ENCODE measurements at places on chromosomes 3 and 15. TPM values are rescaled to one million over a fixed set of nuclear protein-coding genes. Genes with fewer than 3 reads are reported as not detected.
A peak's percentile ranks its signal among the peaks of the same experiment; 100 is the strongest.

DNA sequence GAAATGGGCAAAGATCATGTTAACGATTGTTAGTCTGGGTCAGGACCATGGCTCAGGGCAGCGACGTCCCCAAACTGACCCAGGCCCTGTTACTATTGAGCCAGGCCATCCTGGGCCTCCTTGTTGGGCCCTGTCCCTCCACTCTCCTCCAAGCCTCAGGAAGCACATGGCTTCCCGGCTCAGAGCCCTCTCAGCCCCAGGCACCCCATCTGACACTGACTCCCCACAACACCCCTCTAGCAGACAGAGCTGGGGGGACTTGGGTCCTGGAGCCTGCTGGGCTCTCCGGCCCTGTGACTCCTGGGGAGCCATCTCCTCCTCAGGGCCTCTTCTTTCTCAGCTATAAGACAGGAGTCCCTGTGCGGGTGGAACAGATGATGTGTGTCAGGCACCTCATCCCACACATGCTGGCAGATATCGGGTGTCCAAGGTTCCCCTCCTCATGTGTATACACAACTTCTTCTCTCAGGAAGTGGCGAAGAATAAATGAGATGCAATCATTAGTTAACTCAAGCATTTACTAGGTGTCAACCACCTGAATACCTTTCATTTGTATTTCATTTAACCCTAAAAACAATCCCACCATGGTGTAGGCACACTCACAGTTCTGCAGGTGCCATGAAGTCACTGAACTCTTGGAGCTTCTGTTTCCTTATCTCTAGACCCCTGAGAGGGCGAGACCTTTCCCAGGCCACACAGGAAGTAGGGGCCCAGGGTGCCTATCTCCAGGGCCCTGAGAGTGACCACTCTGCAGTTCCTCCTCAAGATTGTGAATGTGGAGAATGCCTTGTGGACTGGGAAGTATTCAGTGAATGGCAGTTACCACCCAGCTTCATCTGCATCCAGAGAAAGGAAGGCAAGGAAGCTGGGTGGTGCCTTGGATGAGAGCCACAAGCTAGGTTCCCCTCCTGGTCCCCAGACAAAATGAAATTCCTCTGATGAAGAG is 282.5 kb upstream of the TLE3 start:
- H3K4me3 ChIP-seq, result no peak overlapping the region
- no peaks in the 10 kb centered on the region for H3K27me3 ChIP-seq
- H3K4me1 ChIP-seq, result no peaks in the 10 kb centered on the region
- H3K36me3 ChIP-seq, result no peaks in the 10 kb centered on the region

The MOBP gene
- 2.4 TPM for total RNA-seq

DNA sequence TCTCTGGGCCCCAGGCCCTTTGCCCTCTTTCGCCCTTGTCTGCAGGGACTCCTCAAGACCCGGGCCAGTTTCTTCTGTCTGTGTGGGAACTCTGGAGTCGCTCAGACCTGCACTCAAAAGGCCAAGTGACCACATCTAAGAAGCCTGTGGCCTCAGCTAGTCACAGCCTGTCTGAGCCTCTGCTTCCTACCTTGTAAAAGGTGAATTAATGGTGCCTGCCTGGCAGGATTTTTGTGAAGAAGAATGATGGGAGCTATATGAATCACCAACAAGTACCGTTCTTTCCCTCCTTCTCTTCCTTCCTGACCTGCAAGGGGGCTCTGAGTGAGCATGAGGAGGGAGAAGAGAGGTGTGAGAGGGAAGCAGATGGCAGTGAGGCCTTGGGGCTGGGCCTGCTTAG is 7.5 kb downstream of the PLIN1 start:
- no peak for DNase-seq
- no peaks in the 10 kb centered on the region for H3K36me3 ChIP-seq
- H3K27ac ChIP-seq, result no peak overlapping the region
- H3K4me1 ChIP-seq, result no peaks in the 10 kb centered on the region
- no peaks in the 10 kb centered on the region for H3K27me3 ChIP-seq
- no peak overlapping the region for H3K4me3 ChIP-seq

- no peak for DNase-seq
- no peak overlapping the region for H3K4me3 ChIP-seq
- no peaks in the 10 kb centered on the region for H3K36me3 ChIP-seq
- H3K4me1 ChIP-seq, result no peaks in the 10 kb centered on the region
- H3K27me3 ChIP-seq, result no peaks in the 10 kb centered on the region
Observed at GRCh38 chr3:34571714-34572113, 773.3 kb downstream of the PDCD6IP start.

The SPSB4 gene
- not detected for total RNA-seq

The GP5 gene
- not detected for total RNA-seq

DNA sequence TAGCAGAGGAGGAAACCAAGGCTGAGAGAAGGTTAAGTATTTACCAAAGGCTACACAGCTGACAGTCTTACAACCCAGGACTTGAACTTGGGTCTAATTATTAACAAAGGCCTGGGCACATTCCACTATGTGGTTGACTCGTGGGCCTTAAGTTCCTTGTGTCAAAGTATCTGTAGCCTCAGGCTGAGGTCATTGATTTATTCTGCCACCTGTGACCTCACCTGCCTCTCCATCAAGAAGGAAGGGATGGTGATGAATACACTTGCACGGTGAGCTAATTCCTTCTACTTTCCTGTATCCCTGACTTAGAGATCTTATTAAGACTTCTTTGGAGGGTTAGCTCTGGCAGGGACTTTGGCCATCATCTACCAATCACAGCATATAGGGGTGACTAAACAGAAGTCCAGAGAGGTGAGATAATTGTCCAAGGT is 19.9 kb upstream of the LRRC58 start:
- no peak for DNase-seq
- no peak overlapping the region for H3K4me3 ChIP-seq
- no peaks in the 10 kb centered on the region for H3K36me3 ChIP-seq
- no peak overlapping the region for H3K27ac ChIP-seq
- no peaks in the 10 kb centered on the region for H3K4me1 ChIP-seq
- no peaks in the 10 kb centered on the region for H3K27me3 ChIP-seq

DNA sequence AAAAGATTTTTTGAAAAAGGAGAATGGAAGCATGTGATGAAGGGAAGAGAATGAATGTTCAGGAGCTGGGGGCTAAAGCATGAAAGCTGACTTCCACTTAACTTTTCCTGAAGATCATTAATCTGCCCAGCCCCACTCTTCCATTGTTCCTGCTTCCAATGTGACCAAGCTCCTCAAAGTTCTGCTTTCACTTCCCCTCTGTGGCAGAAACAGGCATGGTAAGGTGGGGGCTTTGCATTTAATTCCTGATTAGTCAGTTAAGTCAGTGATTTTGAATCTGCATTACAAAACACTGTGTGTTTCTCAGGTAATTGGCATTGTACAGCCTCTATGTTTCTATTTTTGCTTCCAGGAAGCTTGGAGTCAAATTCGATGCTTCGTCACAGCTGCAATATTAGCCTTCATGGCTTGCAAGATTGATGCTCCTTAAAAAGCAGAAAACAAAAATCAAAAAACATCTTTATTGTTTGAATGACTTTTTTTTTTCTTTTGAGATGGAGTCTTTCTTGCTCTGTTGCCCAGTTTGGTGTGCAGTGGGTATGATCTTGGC is 7.3 kb upstream of the TM6SF1 start:
- H3K27ac ChIP-seq, result no peak overlapping the region
- H3K4me3 ChIP-seq, result no peak overlapping the region
- no peaks in the 10 kb centered on the region for H3K27me3 ChIP-seq
- no peaks in the 10 kb centered on the region for H3K36me3 ChIP-seq

The EBLN2 gene
- 0.82 TPM for total RNA-seq

GRCh38 chr3:94069194-94069813 is 6.4 kb downstream of the NSUN3 start:
- peaks cover 4% of the 10 kb centered on the region for H3K36me3 ChIP-seq
- DNase-seq, result no peak
- no peak overlapping the region for H3K4me3 ChIP-seq
- no peaks in the 10 kb centered on the region for H3K4me1 ChIP-seq

The KLHL24 gene
- 69.5 TPM for total RNA-seq

DNA sequence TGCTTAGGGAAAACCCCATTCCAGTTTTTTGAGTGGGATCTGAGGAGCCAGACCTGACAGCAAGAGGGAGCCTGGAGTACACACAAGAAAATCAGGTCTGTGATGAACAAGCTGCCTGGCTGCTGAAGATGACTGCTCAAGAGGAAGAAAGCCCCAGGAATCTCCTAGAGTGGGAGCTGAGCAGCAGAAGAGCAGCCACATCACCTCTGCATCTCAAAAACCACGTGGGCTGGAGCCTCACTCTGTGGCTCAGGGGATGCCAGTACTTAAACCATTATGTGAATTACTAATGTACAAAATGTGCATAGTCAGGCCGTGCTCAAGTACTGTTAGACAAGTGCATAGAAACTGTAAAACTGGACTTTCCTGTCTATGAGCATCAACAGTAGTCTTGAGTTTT is 52.4 kb downstream of the SLC9A9 start:
- H3K27ac ChIP-seq, result no peak overlapping the region
- H3K27me3 ChIP-seq, result no peaks in the 10 kb centered on the region
- H3K36me3 ChIP-seq, result no peaks in the 10 kb centered on the region
- H3K4me3 ChIP-seq, result no peak overlapping the region
- no peak for DNase-seq

DNA sequence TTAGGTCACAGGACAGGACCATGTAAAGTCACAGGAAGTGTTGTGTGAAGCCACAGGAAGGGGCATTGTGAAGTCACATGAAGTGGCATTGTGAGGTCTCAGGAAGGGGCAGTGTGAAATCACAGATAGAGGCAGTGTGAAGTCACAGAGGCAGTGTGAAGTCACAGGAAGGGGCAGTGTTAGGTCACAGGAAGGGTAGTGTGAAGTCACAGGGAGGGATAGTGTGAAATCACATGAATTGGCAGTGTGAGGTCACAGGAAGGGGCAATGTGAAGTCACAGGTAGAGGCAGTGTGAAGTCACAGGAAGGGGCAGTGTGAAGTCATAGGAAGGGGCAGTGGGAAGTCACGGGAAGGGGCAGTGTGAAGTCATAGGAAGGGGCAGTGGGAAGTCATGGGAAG is 37.9 kb downstream of the GASK1A start:
- no peak overlapping the region for H3K4me3 ChIP-seq
- no peaks in the 10 kb centered on the region for H3K36me3 ChIP-seq
- no peak overlapping the region for H3K27ac ChIP-seq
- no peak for DNase-seq
- no peaks in the 10 kb centered on the region for H3K27me3 ChIP-seq

- H3K27me3 ChIP-seq, result no peaks in the 10 kb centered on the region
- no peaks in the 10 kb centered on the region for H3K4me1 ChIP-seq
- no peak for DNase-seq
Observed at GRCh38 chr3:119401069-119401468, 62.3 kb downstream of the TMEM39A start.

- DNase-seq, result peak; percentile 72
- no peaks in the 10 kb centered on the region for H3K36me3 ChIP-seq
- peak overlapping the region; percentile 88 for H3K4me3 ChIP-seq
- H3K4me1 ChIP-seq, result peaks cover 14% of the 10 kb centered on the region
Observed at GRCh38 chr15:68818066-68818768, 2.5 kb downstream of the ANP32A start.

The NR1I2 gene
- total RNA-seq, result not detected

The SH2D7 gene
- total RNA-seq, result 0.28 TPM

GRCh38 chr3:172666873-172667694 is 43.8 kb downstream of the NCEH1 start:
- peak overlapping the region; percentile 63 for H3K27ac ChIP-seq
- no peak overlapping the region for H3K4me3 ChIP-seq

DNA sequence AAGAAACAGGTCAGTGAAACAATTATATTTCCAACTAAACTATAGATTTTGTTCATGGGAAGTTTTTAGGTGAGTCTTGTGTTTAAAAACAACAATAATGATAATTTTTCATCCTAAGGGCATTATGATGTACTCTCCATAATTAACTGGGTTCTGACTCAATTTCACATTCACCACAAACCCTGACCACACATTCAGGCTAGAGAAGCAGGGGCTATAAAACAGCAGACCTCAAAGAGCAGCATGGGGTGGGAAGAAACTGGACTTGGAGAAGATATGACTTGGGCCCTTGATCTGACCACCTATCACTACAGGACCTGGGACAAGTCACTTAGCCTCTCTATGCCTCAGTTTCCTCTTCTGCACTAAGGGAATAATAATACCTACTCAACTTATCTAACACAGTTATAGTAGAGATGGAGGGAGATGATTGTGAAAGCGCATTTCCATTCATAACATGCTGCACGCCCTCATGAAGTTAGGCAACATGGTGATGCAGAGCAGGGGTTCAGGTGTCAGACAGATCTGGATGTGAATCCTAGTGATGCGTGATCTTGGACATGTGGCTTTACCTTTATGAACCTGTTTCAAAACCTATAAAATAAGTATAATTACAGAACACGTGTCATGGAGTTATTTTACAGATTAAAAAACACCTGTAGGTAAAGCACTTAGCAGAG is 63.0 kb upstream of the ACP3 start:
- H3K27ac ChIP-seq, result peak overlapping the region; percentile 73
- H3K36me3 ChIP-seq, result no peaks in the 10 kb centered on the region
- H3K4me1 ChIP-seq, result peaks cover 8% of the 10 kb centered on the region
- no peaks in the 10 kb centered on the region for H3K27me3 ChIP-seq
- DNase-seq, result no peak

GRCh38 chr3:64983583-64984359 is 296.0 kb upstream of the ADAMTS9 start:
- H3K27ac ChIP-seq, result no peak overlapping the region
- H3K27me3 ChIP-seq, result no peaks in the 10 kb centered on the region
- no peak overlapping the region for H3K4me3 ChIP-seq
- DNase-seq, result no peak
- no peaks in the 10 kb centered on the region for H3K36me3 ChIP-seq

- no peaks in the 10 kb centered on the region for H3K27me3 ChIP-seq
- H3K4me1 ChIP-seq, result no peaks in the 10 kb centered on the region
- no peak overlapping the region for H3K4me3 ChIP-seq
- peak; percentile 26 for DNase-seq
Observed at GRCh38 chr3:87260270-87260669, 16.1 kb downstream of the POU1F1 start.

DNA sequence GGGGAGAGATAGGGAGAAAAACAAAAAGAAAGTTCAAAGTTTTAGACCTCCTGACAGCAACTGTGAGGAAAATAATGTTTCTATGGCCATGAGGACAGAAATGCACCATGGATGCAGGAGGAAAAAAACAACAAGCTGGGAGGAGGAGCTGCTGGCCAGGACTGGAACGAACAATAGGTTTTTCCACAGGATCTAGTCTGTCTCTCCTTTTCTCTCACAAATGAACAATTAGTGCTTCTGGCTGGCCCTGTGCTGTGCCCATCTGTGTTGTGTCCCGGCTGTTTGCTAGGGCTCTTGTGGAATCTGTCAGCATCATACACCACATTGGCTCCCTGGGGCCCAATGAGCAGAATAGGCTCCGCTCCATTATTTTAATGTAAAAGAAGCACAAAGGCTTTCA is 15.2 kb downstream of the GK5 start:
- DNase-seq, result no peak
- H3K4me1 ChIP-seq, result peaks cover 8% of the 10 kb centered on the region
- no peaks in the 10 kb centered on the region for H3K36me3 ChIP-seq

GRCh38 chr3:101836652-101837598 is 12.4 kb upstream of the NFKBIZ start:
- no peak overlapping the region for H3K4me3 ChIP-seq
- peak; percentile 53 for DNase-seq
- no peaks in the 10 kb centered on the region for H3K27me3 ChIP-seq
- no peaks in the 10 kb centered on the region for H3K4me1 ChIP-seq
- no peaks in the 10 kb centered on the region for H3K36me3 ChIP-seq
- peak overlapping the region; percentile 22 for H3K27ac ChIP-seq

GRCh38 chr3:184825121-184825820 is 13.3 kb downstream of the VPS8 start:
- no peaks in the 10 kb centered on the region for H3K4me1 ChIP-seq
- H3K27ac ChIP-seq, result no peak overlapping the region
- DNase-seq, result no peak
- no peaks in the 10 kb centered on the region for H3K27me3 ChIP-seq
- no peak overlapping the region for H3K4me3 ChIP-seq

The CLDN16 gene
- total RNA-seq, result not detected

The RFTN1 gene
- 16.1 TPM for total RNA-seq
